RCC 7860 (cell line): ENCODE measurements at places on chromosomes 1 and 21.

DNA sequence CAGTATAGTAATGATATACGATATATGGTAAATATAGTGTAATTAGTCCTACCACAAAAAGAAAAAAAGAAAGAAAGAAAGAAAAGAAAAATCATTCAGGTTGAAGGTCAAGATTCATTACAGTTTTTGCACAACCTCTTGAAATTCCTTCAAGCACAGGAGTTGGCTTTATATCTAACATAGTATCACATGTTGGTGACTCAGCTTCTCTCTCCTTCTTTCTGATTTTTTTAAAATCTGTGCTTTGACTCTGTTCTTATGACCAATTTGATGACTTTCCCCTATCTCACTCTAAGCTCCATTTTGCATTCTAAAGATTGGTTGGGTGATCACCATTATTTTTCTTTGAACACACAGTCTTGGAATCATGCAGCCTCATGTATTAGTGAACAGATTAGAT lies 148.2 kb upstream of the COL11A1 start:
- DNase-seq: no peak

- DNase-seq: no peak
Observed at GRCh38 chr1:166053395-166053794, 113.4 kb downstream of the FAM78B start.

GRCh38 chr21:37214952-37215351 lies 52.2 kb downstream of the VPS26C start:
- DNase-seq: no peak

DNA sequence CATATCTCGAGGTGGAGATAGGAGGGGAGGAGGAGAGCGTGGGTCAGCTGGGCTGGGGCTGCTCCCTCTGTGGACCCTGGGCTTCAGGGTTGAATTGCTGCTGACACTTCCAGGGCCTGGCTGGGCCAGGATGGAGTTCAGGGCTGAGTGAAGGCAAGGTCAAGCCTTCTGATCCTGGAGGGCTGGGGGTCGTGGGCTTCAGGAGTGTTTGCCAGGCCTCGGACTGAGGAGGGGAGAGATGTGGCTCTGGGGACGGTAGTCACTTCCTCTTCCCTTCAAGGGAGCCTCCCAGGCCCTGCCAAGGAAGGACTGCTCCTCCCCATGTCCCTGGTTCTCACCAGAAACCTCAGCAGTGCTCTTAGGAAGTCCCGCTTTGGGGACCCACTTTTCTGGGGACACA lies 12.1 kb upstream of the FAM131C start:
- no peak for DNase-seq

GRCh38 chr21:44255511-44255981 lies 6.2 kb downstream of the DNMT3L start:
- DNase-seq: no peak

DNA sequence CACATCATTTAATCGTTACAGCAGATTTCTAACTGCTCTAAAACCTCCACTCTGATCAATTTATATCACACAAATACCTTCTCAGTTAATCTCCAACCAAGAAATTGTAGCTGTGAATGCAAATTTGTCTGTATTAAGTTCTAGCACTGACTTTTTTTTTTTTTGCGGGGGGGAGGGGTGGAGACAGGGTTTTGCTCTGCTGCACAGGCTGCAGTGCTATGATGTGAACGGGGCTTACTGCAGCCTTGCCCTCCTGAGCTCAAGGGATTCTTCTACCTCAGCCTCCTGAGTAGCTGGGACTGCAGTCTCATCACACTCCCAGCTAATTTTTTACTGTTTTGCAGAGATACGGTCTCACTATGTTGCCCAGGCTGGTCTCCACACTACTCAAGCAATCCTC lies 163.6 kb downstream of the RERE start:
- no peak for DNase-seq

- DNase-seq: peak; percentile 79
Observed at GRCh38 chr21:41631564-41632461, 123.9 kb upstream of the TMPRSS2 start.

DNA sequence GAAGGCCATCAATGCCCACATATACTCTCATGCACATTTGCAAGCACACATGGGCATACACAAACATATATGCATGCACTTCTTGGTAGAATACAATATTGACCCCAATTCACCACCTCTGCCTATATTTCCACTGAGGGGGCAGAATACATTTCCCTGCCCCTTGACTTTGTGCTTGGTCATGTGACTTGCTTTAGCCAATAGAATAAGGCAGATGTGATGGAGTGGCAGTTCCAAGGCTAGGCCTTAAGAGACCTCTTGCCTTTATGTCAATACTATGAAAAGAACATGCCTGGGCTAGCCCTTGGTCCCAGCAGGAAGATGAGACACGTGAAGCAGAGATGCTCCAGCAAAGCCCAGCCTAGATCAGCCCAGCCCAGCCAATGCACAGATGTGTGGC lies 66.0 kb upstream of the GRIK3 start:
- no peak for DNase-seq

GRCh38 chr1:50775740-50776139 lies 184.3 kb downstream of the FAF1 start:
- DNase-seq: no peak

DNA sequence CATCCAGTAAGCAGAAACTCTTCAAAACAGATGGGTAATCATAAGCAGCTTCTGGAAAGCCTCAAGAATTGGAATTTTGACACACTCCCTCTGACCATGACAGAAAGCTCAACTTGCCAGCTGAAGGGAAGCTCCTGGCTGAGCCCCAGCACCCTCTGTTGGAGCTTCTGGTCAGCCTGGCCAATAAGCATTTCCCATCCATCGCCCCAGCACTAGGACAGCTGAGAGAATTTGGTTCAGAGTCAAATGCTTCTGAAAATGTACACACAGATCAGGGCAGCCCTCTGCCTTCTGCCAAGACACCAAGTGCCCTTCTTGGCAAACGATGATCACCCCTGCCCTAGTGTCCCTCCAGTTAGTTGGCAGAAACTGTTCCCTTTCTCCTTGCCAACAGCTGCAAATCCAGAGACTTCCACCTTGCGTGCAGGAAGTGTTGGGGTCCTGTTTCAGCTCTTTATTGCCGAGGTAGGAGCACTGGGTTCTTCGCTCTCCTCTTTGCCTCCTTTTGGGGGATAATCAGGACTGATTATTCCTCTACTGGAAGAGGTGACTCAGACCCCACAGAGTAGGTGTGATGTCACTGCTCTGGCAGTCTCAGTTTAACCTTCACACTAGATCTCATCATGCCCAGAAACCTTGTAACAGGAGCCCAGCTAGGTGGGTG lies 11.9 kb downstream of the PIGV start:
- DNase-seq: peak; percentile 43

- no peak for DNase-seq
Observed at GRCh38 chr21:14483296-14483695, 62.8 kb downstream of the SAMSN1 start.

GRCh38 chr1:158121604-158122254 lies 59.0 kb upstream of the CD1D start:
- peak; percentile 65 for DNase-seq

- DNase-seq: peak; percentile 72
Observed at GRCh38 chr1:234154320-234155251, 218.7 kb upstream of the COA6 start.

- DNase-seq: no peak
Observed at GRCh38 chr1:32357614-32358013, 4.7 kb downstream of the FAM229A start.

DNA sequence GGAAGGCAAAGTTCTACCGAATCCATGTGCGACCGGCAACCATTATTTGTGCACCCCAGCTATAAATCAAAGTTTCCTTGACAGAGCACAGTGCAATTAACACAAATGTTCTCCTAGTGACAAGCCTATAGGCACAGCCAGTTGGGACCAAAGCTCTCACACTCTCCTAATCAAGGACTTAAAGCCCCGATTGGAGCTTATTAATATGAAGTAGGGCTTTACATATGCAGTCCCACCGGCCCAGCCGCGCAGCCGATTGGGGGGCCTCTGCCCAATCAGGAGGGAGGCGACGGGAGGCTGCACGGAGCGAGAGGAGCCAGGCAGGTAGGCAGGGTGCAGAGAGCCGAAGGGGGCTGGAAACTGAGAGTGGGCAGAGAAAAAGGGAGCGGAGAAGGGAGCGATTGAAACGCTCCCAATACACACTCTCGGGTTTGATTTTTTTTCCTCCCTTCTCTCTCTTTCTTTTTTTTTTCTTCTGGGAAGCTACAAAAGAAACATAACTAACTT lies at the start of gene ESRRG:
ESRRG (minus strand) TSS at position 156 of the 507 bp plus-strand sequence; CDS start at position 26, 130 bp downstream.
- no peak for DNase-seq

- DNase-seq: no peak
Observed at GRCh38 chr1:16191309-16191708, 21.1 kb downstream of the ARHGEF19 start.

GRCh38 chr21:39006571-39007311 lies 176.5 kb downstream of the PSMG1 start:
- DNase-seq: no peak

- DNase-seq: no peak
Observed at GRCh38 chr1:200794506-200795065, 55.9 kb downstream of the CAMSAP2 start.

DNA sequence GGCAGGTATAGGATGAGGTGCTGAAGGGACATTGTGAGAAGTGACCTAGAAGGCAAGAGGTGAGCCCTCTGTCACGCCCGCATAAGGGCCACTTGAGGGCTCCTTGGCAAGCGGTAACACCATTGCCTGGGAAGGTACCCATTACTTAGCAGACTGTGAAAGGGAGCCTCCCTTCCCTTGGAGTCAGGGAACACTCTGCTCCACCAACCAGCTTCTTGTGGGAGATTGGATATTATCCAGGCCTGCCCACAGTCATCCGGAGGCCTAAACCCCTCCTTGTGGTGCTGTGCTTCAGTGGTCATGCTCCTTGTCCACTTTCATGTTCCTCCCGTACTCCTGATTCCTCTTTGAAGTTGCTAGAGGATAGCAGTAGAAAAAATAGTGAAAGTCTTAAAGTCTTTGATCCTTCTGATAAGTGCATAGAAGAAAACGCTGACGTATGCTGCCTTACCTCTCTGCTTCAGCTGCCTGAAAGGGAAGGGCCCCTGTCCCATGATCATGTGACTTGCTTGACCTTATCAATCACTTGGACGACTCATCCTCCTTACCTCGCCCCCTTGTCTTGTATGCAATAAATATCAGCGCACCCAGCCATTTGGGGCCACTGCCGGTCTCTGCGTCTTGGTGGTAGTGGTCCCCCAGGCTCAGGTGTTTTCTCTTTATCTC lies 16.0 kb downstream of the RBBP4 start:
- DNase-seq: peak; percentile 20

GRCh38 chr1:187696073-187696472 lies 867.3 kb downstream of the PLA2G4A start:
- peak; percentile 11 for DNase-seq

GRCh38 chr1:89880679-89881078 lies 59.8 kb downstream of the LRRC8D start:
- DNase-seq: no peak

DNA sequence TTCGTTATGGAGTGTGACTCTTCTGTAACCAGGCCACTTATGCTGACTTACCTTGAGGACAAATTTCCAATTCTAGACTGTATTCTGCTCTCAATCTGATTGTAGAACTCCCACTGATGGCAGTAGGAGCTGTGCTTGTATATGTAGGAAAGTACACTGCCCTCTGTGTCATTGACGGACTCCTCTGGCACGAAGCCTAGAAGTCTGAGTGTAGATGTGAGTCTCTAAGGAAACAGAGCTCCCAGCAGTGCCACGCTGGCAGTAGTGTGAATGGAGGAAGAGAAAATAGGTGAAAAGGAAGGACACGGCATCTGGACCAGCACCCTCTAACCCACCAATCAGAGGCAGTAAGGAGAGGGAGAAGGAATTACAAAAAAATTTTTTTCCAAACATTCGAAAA lies 130.4 kb upstream of the ADGRL2 start:
- peak; percentile 60 for DNase-seq

DNA sequence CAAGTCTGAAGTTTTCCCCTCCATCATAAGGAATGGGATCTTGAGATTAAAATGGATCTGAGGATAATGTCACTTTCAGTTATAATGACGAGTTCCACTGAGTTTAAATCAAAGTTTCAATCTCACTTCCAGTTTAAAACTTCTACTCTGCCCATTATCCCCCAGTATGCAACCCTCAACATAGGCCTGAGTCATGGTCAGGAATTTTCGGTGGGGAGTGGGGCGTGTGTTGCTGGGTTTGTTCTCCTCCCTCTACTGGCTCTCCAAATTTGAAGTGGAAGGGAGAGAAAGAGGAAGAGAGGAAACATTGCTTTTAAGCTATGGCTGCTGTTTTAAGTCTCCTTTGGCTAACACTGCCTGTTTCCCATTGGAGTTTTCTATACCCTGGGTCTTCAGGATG lies 152.9 kb downstream of the TM2D1 start:
- no peak for DNase-seq

DNA sequence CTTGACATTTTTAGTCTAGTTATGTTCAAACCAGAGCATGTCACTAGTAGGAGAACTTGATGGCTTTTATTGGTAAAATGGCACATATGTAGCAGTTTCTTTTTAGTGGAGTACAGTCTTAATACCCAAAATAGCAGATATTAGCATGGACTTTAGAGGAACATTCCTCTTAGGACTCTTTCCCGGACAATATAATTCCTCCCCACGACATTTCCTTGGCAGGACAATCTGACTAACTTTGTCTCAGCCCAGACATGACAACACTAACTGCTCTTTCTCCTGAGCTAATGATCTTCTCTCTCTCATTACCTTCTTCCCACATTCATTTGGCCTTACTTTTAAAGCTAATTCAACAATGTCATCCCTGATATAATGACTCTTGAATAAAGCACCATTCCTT lies 62.5 kb downstream of the ADAMTS1 start:
- DNase-seq: no peak

DNA sequence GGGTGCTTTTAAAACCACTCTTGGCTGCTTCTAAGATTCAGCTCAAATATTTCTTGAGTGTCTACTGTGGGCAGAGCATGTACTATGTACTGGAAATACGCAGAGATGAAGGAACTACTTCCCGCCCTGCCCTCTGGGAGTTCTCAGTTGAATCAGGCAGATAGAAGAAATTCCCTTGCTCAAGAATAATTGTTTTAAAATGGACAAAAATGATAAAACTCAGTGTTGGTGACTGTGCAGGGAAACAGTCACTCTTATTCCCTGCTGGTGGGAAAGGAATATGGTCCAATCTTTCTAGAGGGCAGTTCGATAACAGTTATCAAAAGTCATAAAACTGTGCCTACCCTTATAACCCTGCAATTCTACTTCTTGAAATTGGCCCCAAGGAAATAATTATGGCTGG lies 16.9 kb upstream of the GRHL3 start:
- DNase-seq: no peak

DNA sequence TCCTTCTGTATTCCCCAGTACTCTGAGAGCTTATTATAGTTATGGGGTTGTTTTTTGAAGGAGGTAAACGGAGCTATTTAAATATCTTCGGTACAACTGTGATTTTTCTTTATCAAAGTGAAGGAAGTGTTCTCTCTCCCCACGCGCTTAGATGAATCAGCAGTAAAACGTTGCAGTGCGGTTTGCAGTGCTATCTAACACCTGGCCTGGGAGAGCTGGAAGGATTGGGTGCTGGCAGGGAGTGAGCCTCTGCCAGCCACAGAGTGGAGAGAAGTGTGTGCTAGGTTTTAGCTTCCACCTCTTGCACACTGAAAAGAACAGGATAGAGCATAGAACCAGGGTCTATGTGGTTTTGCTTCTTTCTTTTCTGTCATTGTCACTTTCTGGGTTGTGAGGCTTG lies 165.9 kb downstream of the SDCCAG8 start:
- DNase-seq: peak; percentile 84
